ENCODE measurements at places on chromosomes 3 and 15. TPM values are rescaled to one million over a fixed set of nuclear protein-coding genes. Genes with fewer than 3 reads are reported as not detected.

NR2E3 gene
- 0.99 TPM for polyA plus RNA-seq

SNAP23 gene
- polyA plus RNA-seq, result 92.3 TPM

LEKR1 gene
- polyA plus RNA-seq, result 1.3 TPM

EXD1 gene
- polyA plus RNA-seq, result not detected

CHRD gene
- polyA plus RNA-seq, result 12.5 TPM

TRPM1 gene
- polyA plus RNA-seq, result 0.21 TPM

SH2D7 gene
- polyA plus RNA-seq, result 0.93 TPM

TM6SF1 gene
- polyA plus RNA-seq, result 2.6 TPM

GOLGA6D gene
- polyA plus RNA-seq, result 0.38 TPM

- no peak for DNase-seq
These were observed 166.2 kb upstream of the SEMA6D start for GRCh38 chr15:47551079-47551478.

- DNase-seq, result no peak
These were observed 954 bp downstream of the CLDN11 start for GRCh38 chr3:170419557-170420087.

DNA sequence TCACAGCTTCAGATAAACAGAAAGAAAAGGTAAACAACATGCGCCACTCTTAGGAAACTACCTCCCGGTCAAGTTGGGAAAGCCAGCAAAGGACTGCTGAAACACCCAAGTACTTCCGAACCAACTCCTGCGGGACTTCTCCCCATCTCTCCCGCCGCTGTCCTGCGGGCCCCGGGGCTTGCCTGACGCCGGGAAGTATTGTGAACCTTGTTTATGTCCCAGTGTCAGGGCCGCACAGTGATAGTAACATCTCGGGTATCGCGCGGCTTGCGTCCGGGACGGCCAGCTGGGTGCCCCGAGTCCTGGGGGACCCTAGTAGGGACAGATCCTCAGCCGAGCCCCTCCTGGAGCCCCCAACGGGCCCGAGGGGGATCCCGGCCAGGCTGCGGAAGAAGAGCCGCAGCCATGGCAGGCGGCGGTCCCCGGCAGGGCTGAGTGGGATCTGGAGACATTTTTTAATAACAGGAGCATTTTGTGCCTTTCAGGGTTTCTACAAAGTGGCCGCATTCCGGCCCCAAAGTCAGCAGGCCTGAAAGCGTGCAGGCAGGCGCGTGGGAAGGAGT lies 756 bp downstream of the CLPX start:
- DNase-seq, result peak; percentile 51

DNA sequence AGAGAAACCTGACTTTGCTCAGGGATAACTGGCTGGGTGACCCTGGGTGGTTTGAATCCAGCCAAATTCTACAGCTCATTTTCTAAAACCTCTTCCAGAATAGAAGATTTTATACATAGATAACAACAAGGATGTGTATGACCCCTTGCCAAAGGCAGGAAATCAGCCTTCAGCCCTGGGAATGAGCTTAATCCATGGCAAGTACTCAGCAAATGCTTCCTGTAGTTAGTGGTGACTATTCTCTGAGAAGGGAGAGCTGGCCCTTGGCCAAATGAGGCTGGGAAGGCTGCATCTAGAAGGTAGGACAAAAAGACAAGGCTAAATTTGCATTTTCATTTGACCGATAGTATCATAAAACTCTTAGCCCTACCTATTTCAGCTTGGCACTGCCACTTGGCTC lies 4.6 kb upstream of the HACD3 start:
- no peak for DNase-seq

- no peak for DNase-seq
These were observed 15.8 kb upstream of the SOX2 start for GRCh38 chr3:181695661-181696491.

GRCh38 chr3:152797751-152798432 lies 37.0 kb upstream of the P2RY1 start:
- DNase-seq, result no peak

GRCh38 chr3:69718866-69719586 lies 20.2 kb upstream of the MITF start:
- DNase-seq, result no peak

GRCh38 chr15:36832774-36833463 lies 253.5 kb downstream of the CDIN1 start:
- no peak for DNase-seq

GRCh38 chr3:138761002-138761401 lies 73.7 kb downstream of the PIK3CB start:
- DNase-seq, result no peak

DNA sequence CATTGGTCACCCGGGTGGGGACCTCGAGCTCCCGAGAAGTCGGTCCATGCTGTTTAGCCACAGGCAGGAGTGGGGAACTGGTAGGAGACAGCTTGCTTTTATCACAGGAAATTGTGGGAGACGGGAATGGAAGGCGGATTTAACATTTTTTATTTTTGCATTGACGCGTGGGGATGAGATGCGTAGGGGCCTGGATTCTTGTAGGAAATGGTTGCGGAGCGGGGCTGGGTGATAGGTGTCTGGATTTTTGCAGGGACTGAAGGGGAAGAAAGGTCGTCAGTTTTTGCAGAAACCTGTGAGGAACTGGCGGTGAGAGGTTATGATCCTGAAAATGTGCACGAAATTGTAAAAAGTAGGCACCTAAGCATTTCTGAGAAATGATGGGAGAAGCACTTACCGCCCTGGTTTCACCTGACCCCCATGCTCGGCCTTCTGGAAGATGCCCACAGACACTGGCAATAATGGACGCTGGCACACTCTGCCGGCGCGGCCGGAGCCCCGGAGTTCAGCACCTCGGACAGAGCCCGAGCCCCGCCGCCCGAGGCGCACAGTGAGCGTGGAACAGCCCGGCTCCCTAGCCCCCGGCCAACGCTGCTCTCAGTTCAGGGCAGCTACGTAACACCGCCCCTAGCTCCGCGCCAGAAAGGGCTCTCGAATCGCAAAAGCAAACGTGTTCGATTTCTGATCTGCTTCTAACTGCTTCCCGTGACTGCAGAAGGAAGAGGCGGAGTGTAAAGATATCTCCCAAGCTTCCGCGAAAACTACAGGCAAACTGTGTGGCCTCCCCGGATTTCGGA lies 928 bp downstream of the ANKRD34C start:
- DNase-seq, result peak; percentile 67

GRCh38 chr15:73650416-73651126 lies 17.4 kb upstream of the NPTN start:
- no peak for DNase-seq

DNA sequence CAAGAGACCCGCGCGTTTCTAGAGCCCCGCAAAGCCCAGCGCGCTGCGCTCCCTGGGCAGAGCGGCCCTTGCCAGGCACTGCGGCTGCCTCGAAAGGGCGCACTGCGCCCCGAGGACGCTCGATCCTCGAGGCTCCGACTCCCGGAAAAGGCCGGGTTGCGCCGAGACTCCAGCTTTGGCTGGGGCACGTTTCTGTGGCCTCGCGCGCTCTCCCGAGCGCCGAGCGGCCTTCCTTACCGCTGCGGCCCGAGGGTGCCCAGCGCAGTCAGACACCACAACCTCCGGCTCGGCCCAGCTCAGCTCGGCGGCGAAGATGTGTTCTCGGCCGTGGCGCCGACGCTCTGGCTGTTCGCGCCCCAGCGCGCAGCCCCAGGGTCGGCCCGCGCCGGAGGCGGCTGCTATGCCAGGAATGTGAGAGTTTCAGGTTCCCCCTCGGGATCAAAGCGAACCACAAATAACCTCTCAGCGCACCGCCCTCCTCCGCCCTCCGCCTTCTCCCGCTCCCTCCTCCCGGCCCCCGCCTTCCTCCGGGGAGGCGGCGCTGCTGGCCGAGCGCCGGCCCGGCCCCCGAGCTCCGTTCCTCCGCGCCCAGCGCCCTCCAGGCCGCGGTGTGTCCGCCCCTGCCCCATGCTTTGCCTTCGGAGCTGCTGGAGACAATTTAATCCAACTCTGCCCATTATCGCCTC lies at the start of gene AMOTL2:
Gene AMOTL2 (minus strand): TSS at position 343 of the 686 bp plus-strand sequence. CDS start 3,014 bp downstream, outside the sequence.
- peak; percentile 98 for DNase-seq

DNA sequence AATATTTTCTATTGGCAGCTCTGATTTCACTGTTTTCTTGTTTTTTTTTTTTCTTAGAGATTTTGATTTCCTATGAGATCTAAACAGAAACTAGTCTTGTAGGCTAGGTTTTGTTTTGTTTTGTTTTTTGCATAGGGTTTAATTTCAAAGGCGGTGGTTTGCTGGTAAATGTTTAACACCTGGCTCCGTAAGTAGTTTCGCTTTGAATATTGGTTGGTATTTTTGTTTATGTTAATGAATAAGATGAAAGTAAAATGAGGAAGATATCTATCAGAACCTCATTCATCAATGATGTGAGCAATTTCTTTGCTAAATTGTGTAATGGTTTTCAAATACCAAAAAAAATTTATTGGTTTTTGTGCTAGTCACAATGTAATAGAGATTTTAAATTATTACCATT lies 39.7 kb upstream of the TM4SF1 start:
- no peak for DNase-seq

DNA sequence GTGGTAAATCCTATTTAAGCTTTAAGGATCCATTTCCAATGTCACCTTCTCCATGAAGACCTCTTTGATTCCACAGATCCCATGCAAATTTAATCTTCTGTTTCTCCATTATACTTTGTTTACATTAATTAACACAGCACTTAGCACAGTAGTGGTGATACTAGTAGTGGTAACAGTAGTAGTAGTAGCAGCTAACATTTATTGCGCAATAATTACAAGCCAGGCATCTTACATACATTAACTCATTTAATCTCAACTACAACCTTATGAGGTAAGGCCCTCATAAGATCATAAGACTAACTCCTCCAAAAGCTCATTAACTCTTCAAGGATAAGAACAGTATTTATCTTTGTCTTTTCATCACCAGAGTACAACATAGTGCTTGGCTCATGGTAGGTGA lies 54.8 kb upstream of the FSIP1 start:
- no peak for DNase-seq

GRCh38 chr3:69491975-69492374 lies 106.1 kb upstream of the FRMD4B start:
- DNase-seq, result no peak

GRCh38 chr3:83567935-83568334 lies 1390.9 kb upstream of the CADM2 start:
- no peak for DNase-seq

- DNase-seq, result no peak
These were observed 102.8 kb upstream of the PFN2 start for GRCh38 chr3:150073513-150073912.

DNA sequence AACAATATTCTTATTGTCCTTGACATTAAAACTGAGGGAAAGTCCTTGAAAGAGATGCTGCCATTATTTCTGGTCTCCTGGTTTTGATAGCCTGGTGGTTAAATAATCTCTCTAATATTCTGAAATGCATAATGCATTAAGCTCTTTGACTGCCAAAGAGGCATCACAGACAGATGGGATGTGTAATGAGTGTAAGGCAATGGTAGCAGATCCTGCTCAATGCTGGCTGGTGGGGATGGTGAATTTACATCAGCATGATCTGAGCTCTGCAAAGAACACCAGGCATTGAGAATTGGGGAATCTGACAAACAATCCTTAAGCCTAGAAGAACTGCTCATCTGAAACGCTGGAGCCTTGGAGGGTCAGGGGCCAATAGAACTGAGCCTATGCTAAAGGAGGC lies 528.6 kb upstream of the LMCD1 start:
- no peak for DNase-seq

DNA sequence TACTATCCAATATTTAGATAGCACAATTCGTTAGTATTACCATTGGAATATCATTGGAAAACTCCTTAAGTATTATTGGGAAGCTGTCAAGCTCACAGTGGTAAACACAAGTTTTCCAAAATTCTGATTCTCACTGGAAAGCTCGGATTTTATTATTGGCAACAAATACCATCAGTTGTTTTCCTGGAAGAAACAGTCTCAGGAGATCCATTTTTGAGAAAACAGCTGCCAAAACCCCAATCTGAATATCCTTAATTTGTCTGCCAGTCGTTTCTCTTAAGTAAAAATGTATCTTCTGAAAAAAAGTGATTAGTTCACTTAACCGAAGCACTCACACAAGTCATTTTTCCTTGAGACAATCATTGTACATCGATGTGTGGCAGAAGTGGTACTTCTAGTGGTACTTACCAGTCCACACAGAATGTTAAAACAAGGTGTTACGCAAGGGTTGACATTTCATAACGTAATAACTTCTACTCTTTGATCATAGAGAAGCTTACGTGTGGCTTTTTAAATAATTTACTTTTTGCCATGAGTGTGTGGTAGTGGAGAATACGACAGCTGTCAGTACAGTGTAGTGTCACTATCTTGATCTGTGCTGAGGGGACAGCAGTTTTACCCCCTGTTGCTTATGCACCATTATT lies 74.9 kb downstream of the FAM43A start:
- no peak for DNase-seq

DNA sequence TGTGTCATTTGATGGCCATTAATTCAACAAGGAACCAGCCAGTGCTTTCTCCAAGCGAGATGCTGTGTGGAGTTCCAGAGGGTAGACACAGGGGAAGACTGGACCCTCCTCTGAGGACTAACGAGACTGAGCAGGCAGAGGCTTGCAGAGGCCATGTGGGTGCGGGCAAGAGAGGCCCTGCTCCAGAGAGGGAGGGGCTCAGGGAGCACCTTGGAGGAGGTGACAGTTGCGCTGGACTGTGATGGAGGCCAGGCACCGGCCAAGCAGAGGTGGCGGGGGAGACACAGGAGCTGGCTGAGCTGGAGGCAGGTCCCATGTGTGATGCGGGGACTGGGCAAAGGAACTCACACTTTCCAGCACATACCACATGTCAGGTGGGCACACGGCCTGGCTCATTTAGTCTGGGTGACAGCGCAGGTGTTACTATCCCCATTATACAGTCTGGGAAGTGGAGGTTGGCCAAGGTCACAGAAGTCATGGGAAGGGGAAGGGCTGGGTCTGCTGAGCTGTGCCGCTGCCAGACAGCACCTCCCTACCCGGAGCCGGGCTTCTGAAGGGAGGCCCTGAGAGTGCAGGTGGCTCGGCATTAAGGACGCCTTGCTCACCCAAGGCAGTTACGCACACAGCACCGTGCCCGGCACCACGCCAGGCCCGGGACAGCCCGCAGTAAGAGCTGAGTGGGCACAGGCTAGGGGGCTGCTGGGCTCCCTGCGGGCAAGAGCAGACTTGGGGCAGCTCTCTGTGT lies 3.7 kb downstream of the MELTF start:
- no peak for DNase-seq

- no peak for DNase-seq
These were observed 30.2 kb downstream of the ZXDC start for GRCh38 chr3:126445506-126445905.

DNA sequence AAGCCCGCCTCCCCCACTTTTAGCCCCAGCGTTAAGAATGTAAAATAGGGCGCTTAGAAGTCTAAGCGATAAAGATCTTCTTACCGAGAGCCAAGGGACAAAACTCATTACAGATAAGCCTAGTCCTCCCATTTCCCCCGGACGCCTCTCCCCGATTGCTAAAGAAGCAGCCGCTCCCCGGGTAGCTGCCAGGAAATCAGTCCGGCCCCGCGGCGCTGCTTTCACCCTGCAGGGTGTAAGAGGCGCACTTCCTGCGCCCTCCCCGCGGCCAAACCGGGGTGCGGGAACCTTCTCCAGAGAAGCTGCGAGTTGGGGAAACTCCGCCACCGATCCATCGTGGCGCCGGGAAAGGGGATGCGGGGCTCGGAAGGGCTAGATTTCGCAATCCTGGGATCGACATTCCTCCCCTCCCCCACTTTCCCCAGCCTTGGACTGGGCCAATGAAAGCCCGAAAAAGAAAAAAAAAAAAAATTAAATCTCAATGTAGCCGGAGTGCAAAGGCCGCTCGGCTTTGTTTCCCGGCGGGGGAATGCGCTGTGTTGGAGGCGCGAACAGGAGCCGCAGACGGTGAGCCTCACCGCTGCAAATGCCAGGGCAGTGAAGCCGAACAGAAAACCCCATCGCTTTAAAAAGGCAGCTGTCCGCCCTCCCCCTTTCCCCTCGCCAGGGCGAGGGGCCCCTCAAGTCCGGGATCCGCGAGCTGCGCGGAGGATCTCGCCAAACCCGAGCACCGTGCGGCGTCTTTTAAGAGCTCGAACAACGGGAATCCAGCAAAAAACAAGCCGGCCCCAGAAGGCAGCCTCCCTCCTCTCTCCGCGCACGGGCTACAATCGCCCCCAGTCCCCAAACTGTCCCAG lies 626 bp upstream of the PTPRG start:
- peak; percentile 89 for DNase-seq

Data from renal pelvis (tissue), 12 donors.